Progenitor cell of endocrine pancreas (in vitro differentiated cells): ENCODE measurements at places on chromosomes 1 and 21. TPM values are rescaled to one million over a fixed set of nuclear protein-coding genes. Genes with fewer than 3 reads are reported as not detected.

DNA sequence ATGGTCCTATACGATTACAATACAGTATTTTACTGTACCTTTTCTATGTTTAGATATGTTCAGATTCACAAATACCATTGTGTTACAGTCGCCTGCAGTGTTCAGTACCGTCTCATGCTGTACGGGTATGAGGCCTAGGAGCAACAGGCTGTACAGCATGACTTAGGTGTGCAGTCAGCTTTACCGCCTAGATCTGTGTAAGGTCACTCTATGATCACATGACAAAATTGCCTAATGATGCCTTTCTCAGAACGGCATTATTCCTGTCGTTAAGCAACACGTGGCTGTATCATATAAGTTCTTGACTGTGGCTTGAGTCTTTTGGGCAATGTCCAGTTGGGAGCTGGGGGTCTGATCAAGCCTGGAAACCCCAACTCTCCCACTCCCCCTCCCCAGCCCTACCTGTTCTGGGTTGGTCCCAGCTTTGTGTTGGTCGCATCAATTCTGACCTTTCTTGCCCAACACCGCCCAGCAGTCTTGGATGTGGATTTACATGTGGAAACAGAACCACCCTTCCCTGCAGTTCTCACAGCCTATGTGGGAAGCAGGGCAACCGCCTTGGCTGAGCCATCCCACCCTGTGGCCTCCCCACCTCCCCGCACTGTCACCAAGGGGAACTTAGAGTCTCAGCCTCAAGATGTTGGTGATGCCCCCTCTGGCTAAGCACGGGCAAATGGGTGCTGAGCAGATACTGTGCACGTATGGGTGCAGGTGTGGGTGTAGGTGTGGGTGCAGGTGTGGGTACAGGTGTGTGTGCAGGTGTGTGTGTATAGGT, 80.2 kb upstream of the ACTL8 start:
- no peaks in the 10 kb centered on the region for H3K27me3 ChIP-seq
- peaks cover 3% of the 10 kb centered on the region for H3K4me1 ChIP-seq
- DNase-seq: no peak

DNA sequence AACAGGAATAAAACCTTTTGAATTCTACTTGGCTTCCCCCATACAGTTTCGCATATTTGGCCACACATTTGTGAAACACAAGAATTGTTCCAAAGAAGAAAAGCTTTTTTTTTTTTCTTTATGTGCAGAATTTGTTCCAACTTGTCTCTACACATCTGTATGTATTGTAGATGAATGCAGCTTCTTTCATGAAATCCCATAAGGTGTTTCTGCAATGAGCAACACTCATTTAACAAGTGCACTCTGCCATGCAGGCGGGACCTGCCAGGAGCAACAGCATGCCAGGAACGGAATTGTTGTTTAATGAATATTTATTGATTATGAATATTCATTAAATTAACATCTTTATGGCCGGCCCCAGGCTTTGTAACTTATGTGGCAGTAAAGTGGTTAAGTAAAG, 1075.0 kb downstream of the TTLL7 start:
- no peaks in the 10 kb centered on the region for H3K27me3 ChIP-seq
- H3K4me1 ChIP-seq: peaks cover 23% of the 10 kb centered on the region
- H3K27ac ChIP-seq: no peak overlapping the region
- DNase-seq: no peak

- no peak overlapping the region for H3K4me3 ChIP-seq
- DNase-seq: no peak
- H3K36me3 ChIP-seq: peaks cover 24% of the 10 kb centered on the region
Observed at GRCh38 chr1:243580984-243581383, 269.1 kb downstream of the AKT3 start.

DNA sequence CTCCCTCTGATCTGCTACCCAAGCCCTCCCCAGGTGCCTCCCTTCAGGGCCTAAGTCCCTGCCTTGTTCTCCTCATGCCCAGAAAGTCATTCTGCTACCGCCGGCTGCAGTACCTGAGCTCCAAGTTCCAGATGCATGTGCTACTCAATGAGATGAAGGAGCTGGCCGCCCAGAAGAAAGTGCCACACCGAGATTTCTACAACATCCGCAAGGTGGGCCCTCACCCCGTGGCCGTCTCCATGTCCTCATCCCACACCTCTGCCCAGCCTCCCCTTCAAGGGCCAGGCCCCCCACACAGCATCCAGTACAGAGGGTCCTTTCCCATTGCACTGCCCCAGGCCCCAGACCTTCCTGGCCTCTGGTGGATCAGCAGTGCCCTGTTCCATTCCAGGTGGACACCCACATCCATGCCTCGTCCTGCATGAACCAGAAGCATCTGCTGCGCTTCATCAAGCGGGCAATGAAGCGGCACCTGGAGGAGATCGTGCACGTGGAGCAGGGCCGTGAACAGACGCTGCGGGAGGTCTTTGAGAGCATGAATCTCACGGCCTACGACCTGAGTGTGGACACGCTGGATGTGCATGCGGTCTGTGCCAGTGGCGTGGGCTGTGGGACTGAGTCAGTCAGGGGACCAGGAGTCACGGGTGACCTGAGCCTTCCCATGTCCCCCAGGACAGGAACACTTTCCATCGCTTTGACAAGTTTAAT, 8.2 kb downstream of the AMPD2 start:
- no peak overlapping the region for H3K27ac ChIP-seq
- peaks cover 8% of the 10 kb centered on the region for H3K36me3 ChIP-seq
- H3K4me1 ChIP-seq: no peaks in the 10 kb centered on the region

DNA sequence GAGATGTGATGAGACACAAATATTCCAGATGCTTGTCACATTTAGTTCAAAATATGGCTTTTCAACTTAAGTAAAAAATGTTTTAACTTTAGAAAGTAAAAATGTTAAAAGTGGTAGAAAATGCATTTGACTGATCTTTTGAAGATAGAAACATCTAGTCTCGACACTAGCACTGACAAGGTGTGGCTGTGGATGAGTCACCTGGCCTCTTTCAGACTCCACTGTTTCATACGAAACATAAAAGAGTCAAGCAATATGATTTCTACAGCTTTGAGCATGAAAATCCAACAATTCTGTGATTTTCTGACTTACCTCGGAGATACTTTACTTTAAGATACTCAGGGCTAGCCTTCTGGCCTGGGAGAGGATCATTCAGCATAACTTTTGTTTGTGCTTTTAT, 47.7 kb downstream of the TTC13 start:
- H3K27me3 ChIP-seq: no peaks in the 10 kb centered on the region
- H3K36me3 ChIP-seq: peaks cover 26% of the 10 kb centered on the region
- no peak overlapping the region for H3K4me3 ChIP-seq
- H3K4me1 ChIP-seq: no peaks in the 10 kb centered on the region
- no peak for DNase-seq
- no peak overlapping the region for H3K27ac ChIP-seq

GRCh38 chr1:59947047-59947938, 20.7 kb upstream of the CYP2J2 start:
- H3K36me3 ChIP-seq: no peaks in the 10 kb centered on the region
- H3K4me3 ChIP-seq: no peak overlapping the region
- no peaks in the 10 kb centered on the region for H3K4me1 ChIP-seq

Gene AMY1A
- not detected in 2 replicates for total RNA-seq

Gene MCOLN2
- 0.16 and 0.29 TPM in 2 replicates for total RNA-seq

Gene GPR37L1
- total RNA-seq: 0.04 TPM in 1 of 2 replicates, not detected in the other

- H3K36me3 ChIP-seq: no peaks in the 10 kb centered on the region
- H3K4me3 ChIP-seq: no peak overlapping the region
Observed at GRCh38 chr1:24122776-24123175, 10.8 kb upstream of the MYOM3 start.

Gene UBE4B
- total RNA-seq: 77.2 and 78.1 TPM in 2 replicates

Gene HAO2
- not detected in 2 replicates for total RNA-seq

DNA sequence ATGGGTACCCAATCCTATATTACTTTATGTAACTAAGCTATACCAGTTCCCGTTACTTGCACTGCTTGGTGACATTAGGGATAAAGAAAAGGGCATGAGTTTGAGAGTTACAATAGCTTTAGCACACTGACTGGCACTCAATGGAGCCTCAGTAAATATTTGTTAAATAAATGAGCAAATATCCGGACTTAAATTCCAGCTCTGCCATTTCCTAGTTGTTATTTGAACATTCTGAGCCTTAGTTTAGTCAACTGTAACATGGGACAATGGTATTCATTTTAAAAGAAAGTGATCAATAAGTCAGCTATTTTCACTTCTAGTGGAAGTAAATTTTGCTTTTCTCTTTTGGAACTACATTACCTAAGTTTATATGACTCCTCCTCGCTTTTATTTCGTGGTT, 198.7 kb downstream of the ZC3H11B start:
- no peaks in the 10 kb centered on the region for H3K36me3 ChIP-seq
- no peak overlapping the region for H3K4me3 ChIP-seq
- no peak overlapping the region for H3K27ac ChIP-seq
- H3K27me3 ChIP-seq: no peaks in the 10 kb centered on the region

Gene GRIK3
- 0.38 and 0.41 TPM in 2 replicates for total RNA-seq

Gene GJA8
- not detected in 2 replicates for total RNA-seq

DNA sequence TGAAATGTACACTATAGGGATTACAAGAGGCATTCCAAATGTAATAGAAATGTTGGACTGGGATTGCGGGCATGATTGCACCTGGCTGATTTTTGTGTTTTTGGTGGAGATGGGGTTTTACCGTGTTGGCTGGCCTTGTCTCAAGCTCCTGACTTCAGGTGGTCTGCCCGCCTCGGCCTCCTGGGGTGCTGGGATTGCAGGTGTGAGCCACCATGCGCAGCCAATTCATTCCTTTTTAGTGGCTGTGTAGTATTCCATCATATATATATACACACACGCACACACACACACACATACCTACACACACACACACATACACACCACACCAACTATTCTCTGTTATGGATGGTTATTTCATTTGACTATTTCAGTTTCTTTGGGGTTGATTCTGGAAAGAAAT, 4.7 kb upstream of the ATP6V1G3 start:
- H3K36me3 ChIP-seq: no peaks in the 10 kb centered on the region
- no peak for DNase-seq
- H3K27me3 ChIP-seq: no peaks in the 10 kb centered on the region
- no peak overlapping the region for H3K27ac ChIP-seq

GRCh38 chr1:115641762-115642167, at the start of gene VANGL1:
TSS of gene VANGL1 (plus strand) at chr1:115641970. CDS start at chr1:115651414, 9,444 bp downstream.
- peaks cover 2% of the 10 kb centered on the region for H3K36me3 ChIP-seq
- H3K4me3 ChIP-seq: peak within 1 kb of the TSS; percentile 92
- H3K27me3 ChIP-seq: no peaks in the 10 kb centered on the region

- DNase-seq: no peak
- H3K27ac ChIP-seq: no peak overlapping the region
Observed at GRCh38 chr1:232149287-232150201, 480.4 kb downstream of the SIPA1L2 start.

GRCh38 chr1:166470014-166470413, 303.2 kb upstream of the FAM78B start:
- DNase-seq: no peak
- peak overlapping the region; percentile 53 for H3K27ac ChIP-seq
- peaks cover 53% of the 10 kb centered on the region for H3K4me1 ChIP-seq

DNA sequence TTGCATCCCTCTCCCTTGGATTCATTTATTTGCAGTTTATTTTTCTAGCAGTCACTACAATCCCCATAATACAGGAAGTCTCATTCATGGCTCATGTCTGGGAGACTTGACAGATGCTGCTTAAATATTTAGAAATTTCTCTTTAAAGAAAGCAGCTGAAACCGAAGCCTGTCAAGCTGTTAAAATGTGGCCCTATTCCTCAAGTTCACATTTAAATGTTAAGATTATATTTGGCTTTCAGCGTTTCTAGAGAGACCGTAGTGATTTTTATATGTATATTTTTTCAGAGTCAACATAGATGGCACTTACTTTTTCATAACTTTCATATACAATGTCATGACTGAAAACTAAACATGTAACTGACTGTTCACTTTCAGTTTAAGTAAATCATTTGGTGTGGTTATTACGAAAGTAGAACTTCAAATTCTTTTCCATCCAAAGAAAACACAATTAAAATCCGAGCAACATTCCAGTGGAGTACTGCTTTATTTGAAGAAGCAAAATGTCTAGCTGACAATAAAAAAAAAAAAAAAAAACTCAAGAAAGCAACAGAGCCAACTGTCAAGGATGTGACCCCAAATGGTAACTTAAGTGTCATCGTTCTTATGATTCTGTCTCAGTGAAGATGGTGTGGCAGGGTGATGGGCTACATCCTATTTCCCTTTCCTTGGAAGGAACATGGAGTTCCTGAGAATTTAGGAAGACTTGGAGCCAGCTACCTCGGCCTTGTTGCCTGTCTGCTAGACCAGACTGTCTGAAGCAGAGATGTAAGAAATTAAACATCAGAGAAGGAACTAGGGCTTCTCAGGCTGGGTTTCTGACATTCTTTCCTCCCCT, 37.8 kb downstream of the MIS18A start:
- H3K4me3 ChIP-seq: no peak overlapping the region
- DNase-seq: no peak
- peaks cover 8% of the 10 kb centered on the region for H3K27me3 ChIP-seq
- H3K36me3 ChIP-seq: no peaks in the 10 kb centered on the region
- H3K27ac ChIP-seq: no peak overlapping the region
- H3K4me1 ChIP-seq: no peaks in the 10 kb centered on the region

DNA sequence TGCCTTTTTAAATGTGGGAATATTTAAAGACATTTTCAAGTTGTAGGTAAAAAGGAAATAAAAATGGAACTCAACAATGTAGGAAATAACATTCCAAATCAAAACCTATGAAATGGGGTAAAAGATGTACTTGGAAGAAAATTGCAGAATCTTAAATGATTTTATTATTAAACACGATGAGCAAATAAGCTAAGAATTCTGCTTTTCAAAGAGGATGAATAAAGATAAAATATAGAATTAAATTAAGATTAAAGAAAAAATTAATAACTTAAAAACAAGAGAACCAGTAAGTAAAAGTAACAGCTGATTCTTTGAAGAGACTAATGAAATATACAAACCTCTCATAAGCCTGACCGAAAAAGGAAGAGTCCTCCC, 74.0 kb downstream of the NPHP4 start:
- no peak overlapping the region for H3K4me3 ChIP-seq
- H3K4me1 ChIP-seq: peaks cover 4% of the 10 kb centered on the region
- H3K27ac ChIP-seq: no peak overlapping the region
- DNase-seq: no peak
- H3K36me3 ChIP-seq: peaks cover 2% of the 10 kb centered on the region
- no peaks in the 10 kb centered on the region for H3K27me3 ChIP-seq

GRCh38 chr1:69123486-69123885, 444.2 kb upstream of the LRRC7 start:
- DNase-seq: no peak
- peaks cover 1% of the 10 kb centered on the region for H3K36me3 ChIP-seq
- no peak overlapping the region for H3K27ac ChIP-seq
- no peaks in the 10 kb centered on the region for H3K27me3 ChIP-seq
- H3K4me3 ChIP-seq: no peak overlapping the region

Gene SZT2
- 75.4 and 75.7 TPM in 2 replicates for total RNA-seq

GRCh38 chr1:200314085-200314750, 95.6 kb downstream of the ZNF281 start:
- peak overlapping the region; percentile 57 for H3K27ac ChIP-seq
- no peak for DNase-seq
- peaks cover 39% of the 10 kb centered on the region for H3K4me1 ChIP-seq
- H3K27me3 ChIP-seq: no peaks in the 10 kb centered on the region

Gene CCDC181
- total RNA-seq: 7.3 and 8.2 TPM in 2 replicates

Gene AMY1C
- total RNA-seq: not detected in 2 replicates

- H3K27me3 ChIP-seq: peaks cover 24% of the 10 kb centered on the region
- H3K4me1 ChIP-seq: no peaks in the 10 kb centered on the region
- H3K27ac ChIP-seq: no peak overlapping the region
- DNase-seq: no peak
- no peaks in the 10 kb centered on the region for H3K36me3 ChIP-seq
Observed at GRCh38 chr1:159993911-159994310, 37.9 kb downstream of the PIGM start.

- no peaks in the 10 kb centered on the region for H3K36me3 ChIP-seq
- no peak for DNase-seq
- peaks cover 7% of the 10 kb centered on the region for H3K27me3 ChIP-seq
- no peak overlapping the region for H3K4me3 ChIP-seq
Observed at GRCh38 chr1:84742653-84743052, 52.4 kb upstream of the SSX2IP start.

- H3K4me3 ChIP-seq: no peak overlapping the region
- no peak for DNase-seq
- H3K4me1 ChIP-seq: peaks cover 13% of the 10 kb centered on the region
- no peaks in the 10 kb centered on the region for H3K27me3 ChIP-seq
Observed at GRCh38 chr1:246147524-246148461, 359.3 kb downstream of the SMYD3 start.

Gene LMX1A
- 0.18 TPM in 1 of 2 replicates, not detected in the other for total RNA-seq
